ENCODE measurements at places on chromosomes 11 and 22.

DNA sequence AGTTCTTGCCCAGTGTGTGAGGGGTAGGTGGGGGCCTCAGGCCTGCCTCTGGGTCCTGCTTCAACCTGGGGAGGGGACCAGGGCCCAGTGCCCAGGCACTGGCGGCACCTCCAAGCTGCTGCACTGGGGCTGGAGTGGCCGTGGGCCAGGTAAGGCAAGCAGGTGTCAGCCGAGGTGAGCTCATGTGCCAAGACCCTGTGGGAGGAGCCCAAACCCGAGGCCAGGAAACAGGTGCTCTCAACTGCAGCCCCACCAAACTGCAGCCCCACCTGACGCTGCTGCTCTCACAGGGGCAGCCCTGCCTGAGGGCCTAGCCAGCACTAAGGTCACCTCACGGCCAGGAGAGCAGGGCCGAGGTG lies 18.1 kb upstream of the GNB1L start:
- DNase-seq = no peak

GRCh38 chr11:100675115-100675650 lies 11.9 kb upstream of the ARHGAP42 start:
- DNase-seq = no peak

- no peak for DNase-seq
Observed at GRCh38 chr22:32682990-32683389, 118.5 kb upstream of the TIMP3 start.

GRCh38 chr11:69218271-69218682 lies 62.5 kb downstream of the SMIM38 start:
- no peak for DNase-seq

DNA sequence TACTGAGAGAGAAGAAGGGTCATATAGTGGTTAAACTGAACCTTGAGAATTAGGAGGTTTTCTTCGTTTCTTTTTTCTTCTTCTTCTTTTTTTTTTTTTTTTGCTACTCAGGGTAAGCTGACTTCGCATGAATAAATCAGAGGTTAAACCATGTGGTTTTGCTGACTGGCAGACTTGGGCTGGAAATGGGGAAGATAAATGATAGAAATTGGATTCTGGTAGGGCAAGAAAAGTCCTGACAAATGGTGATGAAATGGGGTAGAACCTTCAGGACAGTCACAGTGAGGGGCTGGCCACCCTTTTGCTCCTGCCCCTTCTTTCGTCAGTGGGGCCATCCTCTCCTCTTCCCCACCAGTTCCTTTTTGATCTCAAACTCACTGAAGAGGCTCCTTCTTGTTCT lies 1.6 kb upstream of the SWAP70 start:
- DNase-seq = peak; percentile 38

DNA sequence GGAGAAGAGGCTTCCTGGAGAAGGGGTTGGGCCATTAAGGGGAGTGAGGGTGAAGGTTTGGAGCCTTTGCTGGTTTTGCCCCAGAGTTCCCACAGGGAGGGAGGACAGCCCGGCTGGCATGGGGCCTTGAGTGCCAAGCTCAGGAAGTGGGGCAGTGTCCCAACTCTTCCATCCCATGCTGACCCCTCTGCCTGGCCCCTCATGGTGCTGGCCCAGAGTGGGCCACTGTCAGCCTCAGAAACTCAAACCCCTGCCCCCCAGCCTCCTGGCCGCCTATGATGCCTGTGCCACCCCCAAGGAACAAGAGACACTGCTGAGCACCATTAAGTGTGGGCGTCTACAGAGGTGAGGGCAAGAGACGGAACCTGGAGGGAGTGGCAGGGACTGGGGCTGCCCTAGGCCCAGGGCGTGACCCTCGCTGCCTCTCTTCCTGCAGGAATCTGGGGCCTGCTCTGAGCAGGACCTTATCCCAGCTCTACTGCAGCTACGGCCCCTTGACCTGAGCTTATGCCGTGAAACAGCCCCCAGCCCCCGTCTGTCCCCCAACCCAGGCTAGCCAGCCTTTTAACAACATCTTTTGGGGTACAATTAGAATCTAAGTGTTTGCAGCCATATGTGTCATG lies 5.4 kb downstream of the MUS81 start:
- DNase-seq = no peak

DNA sequence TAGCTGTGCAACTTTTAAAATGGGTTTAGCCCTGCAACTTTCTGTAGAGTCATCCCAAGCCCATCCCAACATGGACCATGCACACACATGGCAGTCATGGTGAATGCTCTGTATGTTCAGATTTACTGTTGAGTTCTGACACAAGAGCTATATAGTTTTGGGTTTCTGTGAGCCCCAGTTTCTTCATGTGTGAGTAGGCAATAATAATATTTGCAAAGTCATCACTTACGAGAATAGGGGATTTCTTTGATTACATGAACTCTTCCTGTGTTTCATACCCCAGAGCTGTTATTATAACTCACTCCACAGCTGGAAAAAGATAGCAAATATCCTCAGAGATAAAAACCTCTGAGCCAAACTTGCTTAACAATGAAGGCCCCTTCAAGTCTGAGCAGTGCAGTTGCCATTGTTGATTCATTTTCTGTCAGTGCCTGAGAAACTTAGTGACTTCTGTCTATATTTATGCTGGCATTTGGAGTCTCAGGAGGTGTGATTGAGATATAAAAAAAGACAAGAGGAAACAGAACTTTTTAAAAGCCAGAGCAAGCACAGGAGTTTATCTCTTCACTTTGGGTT lies 767.9 kb upstream of the API5 start:
- no peak for DNase-seq

Data from astrocyte of the hippocampus (primary cell).